ENCODE measurements at places on chromosomes 7 and 10.

DNA sequence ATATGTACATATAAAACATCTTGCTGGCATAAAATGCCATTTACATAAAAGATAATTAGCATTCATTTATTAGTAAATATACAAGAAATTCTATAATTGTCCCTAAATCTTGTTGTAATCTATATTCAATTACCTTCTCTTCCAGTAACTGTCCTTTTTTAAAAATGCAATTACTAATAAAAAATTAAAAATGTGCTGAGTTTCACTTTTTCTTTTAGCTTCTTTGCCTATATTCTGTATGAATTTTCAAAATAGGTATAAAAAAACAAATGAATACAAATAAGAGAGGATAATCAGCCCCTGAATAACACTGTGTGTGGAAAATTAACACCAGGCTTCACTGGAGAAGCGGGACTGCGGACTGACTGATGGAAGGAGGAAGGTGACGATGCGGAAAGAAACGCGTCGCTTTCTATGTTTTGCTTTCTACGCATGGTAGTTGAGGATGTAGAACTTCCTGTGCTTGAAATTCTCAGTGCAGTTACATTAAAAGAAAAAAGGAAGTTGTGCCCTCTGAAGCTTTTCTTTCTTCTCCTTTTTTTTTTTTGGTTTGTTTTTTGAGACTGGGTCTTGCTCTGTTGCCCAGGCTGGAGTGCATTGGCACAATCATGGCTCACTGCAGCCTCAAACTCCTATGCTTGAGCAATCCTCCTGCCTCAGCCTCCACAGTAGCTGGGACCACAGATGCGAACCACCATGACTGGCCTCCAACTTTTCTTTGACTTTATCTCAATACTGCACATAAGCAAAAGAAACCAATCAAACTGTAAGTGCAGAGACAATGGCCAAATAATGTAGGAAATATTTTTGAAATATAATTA, 7.4 kb upstream of the ZMYND11 start:
- DNase-seq, result no peak

DNA sequence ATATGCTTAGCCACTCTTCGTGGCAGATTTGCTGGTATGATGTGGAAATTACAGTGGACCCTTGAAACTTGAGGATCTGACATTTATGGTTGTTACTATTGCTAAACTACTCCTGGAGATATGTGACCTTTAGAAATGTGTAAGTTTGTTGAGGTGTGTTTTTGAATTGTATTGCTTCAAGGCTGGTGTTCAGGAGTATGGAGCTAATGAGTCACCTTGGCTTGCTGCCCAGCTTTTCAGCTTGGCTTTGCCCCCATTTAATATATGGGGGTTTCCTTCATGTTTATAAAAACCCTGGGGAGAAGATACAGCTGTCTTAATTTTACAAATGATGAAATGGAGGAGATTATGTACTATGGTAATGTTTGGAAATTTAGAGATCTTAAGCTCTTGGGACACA, 11.6 kb downstream of the HBP1 start:
- peak; percentile 51 for DNase-seq

GRCh38 chr7:77827999-77828398, 29.4 kb downstream of the PHTF2 start:
- DNase-seq, result no peak

GRCh38 chr7:81120111-81120510, 201.3 kb upstream of the SEMA3C start:
- no peak for DNase-seq

- no peak for DNase-seq
Measured at GRCh38 chr10:72122221-72122620, 33.9 kb upstream of the SPOCK2 start.

DNA sequence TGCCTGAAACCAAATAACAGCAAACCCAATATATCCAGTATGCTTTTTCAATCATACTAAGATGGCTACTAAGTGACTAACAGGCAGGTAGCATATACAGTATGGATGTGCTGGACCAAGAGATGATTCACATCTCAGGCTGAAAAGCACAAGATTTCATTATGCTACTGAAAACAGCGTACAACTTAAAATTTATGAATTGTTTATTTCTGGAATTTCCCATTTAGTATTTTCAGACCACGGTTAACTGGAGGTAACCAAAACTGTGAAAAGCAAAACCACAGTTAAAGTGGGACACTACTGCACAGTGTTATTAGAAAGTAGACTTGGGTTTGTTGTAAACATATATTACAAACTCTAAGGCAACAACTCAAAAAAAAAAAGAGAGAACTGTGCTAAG, 91.5 kb downstream of the KMT2C start:
- DNase-seq, result no peak

GRCh38 chr10:120979435-120980278, 128.5 kb downstream of the WDR11 start:
- no peak for DNase-seq

DNA sequence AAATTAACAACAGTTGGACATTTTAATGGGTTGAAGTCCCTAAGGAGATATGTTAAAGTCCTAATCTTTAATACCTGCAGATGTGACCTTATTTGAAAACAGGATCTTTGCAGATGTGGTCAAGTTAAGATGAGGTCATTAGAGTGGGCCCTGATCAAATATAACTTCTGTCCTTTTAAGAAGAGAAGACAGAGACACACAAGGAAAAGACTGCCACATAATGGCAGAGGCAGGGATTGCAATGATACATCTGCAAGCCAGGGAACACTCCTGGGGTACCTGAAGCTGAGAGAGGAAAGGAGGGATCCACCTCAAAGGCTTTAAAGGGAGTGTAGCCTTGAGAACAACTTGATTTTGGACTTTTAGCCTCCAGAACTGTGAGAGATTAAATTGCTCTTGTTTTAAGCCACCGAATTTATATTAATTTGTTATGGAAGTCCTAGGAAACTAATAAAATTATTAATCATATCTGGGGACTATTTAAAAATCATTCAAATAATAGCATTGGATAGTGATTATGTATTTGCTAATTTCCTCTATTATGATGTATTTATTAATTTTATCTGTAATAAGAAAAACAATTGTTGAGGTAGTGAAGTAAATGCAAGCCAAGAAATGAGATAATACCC, 700.0 kb upstream of the PCDH15 start:
- DNase-seq, result peak; percentile 28

DNA sequence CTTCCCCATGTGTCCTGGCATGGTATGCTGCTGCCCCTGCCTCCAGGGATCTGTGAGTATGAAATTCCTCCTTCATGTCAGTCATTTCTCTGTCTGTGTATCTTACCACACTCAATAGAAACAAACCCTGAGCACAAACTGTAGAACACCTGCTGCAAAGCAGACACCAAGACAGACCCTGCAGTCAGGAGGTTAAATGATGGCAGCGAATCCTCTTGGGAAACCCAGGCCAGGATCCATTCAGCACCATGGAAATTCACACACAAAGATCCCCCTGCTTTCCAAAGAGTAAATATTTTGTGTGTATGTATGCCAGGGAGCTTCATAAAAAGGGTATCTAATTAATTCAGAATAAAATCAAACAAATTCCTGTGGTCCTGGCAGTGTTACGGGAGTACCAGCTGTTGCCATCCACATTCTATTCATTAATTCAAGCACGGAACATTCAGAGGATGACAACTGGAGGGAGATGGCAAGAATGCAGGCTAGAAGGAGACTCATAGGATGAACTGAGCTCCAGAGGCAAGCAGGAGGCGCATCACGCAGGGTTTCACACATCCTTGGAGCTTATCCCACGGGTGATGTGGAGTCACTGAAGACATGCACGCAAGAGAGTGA, 14.8 kb downstream of the ITIH5 start:
- no peak for DNase-seq

GRCh38 chr7:8178353-8178752, 83.6 kb downstream of the ICA1 start:
- no peak for DNase-seq

DNA sequence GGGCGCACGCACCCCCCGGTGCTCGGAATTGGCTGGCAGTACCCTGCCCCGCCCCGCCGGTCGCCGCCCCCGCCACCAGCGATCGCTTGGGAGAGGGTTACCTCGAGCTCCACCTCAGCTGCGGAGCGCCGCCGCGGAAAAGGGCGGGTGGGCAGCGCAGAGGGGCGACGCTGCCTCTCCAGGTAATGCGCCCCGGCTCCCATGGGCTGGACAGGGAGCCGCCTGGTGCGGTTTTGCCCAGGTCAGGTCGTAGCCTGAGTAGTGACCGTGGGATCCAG, 1.3 kb downstream of the PFKFB3 start:
- DNase-seq, result no peak

GRCh38 chr7:36015733-36016132, 137.3 kb upstream of the EEPD1 start:
- DNase-seq, result peak; percentile 15

DNA sequence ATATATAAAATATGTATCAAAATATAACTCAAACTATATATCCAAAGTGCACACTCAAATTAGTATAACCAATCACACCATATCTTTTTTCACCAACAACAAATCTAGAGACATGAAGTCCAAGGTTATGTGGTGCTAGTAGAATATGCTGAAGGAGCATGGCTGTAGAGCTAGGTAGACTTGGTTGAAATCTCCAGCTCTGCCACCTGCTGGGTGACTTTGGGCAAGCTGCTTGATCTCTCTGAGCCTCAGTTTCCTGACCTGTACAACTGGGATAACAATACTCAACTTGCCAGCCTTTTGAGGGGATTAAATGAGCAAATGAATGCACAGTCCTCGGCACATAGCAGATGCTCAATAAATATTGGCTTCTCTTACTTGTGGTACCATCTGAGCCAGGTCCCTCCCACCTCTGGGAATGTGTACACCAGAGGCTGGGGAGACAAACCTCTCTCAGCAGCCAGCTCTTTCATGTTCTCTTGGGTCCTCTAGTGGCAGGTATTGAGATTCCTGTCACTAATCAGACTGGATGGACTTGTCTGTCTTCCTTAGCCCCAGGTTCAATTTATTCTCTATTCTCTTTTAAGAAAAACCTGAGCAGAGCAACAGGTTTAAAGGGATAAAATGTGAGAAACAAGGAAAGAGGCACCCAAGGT, 94.3 kb upstream of the PDE1C start:
- DNase-seq, result peak; percentile 70

DNA sequence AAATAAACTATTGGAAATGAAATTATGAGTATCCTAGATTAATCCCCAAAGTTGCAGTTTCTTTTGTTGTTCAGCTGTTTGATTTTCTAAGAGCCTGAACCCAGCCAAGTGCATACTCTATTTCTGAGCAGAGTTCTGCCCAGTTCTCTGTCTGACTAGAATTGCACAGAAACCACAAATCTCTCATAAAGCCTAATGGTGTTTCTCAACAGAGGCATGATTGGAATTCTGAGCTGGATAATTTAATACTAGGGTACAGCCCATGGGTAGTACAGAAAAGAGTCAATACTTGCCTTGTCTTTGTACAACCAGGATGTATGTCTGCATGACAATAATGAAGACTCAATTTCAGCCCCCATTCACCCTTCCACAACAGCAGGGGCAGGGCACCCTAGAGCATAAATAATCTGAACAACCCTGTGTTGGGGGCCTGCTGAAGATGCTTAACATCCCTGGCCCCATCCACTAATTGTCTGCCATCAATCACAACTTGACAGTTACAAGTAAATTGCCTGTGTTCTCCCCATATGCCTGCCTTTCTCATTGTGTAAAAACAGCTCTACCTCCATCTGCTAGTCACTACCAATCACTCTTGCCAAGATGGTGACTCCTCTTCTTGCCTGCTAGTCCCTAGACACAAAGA, 114.4 kb downstream of the NPSR1 start:
- DNase-seq, result no peak

- DNase-seq, result no peak
Measured at GRCh38 chr7:148049068-148049467, 541.5 kb upstream of the C7orf33 start.

DNA sequence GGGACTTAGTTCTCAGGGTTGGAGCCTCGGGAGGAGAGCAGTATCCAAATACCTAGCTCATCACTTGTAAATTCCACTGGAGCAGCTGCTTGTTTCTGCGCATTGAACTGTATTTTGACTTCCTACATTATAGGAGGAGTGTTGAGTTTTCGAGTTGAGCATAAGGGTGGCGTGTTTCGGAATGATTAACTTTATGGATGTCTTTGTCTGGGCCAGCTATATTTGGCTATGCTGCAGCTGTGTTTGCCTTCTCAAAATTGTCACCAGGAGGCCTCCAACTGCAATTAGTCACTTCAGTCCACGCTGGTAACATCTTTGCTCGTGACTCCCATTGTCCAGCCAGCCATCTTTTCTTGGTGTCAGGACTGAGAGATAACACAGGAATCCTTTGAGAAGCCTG, 9.1 kb downstream of the CELF2 start:
- DNase-seq, result no peak

- DNase-seq, result no peak
Measured at GRCh38 chr7:21967598-21968003, 21.9 kb upstream of the CDCA7L start.

DNA sequence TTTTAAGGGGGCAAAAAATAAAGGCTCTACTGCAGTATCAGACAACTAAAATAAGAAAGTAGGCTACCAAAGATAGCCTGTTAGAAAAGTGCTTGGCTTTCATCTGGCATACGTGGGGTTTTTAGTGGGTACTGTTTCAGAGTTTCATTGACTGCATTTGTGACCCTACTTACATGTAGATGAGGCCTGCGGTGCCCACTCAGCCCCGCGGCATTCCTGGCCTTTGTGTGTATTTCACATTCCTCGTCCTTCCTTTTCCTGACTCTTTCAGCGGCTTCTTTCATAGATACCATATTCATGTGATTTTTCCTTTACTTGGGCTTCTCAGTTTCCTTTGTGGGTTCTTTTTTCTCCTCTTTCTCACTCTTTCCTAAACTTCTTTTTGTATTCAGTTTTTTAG, 50.7 kb downstream of the UBE3C start:
- no peak for DNase-seq

DNA sequence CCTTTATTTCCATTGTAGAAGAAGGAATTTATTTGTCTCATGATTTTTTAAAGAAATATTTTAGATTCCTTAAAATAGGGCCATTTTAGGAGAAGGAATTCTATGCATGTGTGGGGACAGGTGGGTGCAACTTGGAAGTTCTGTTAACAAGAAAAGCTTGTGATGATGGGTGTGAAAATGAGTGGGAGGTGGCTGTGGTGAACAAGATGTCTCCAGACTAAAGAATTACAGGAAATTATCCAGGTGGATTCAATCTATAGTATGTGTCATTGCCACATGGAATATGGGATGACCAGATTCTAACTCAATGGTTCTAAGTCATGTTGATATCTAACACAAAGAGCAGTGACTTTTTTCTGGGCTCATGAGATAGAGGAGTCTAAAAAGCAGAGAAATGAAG, 229.6 kb upstream of the IGFBP3 start:
- no peak for DNase-seq

DNA sequence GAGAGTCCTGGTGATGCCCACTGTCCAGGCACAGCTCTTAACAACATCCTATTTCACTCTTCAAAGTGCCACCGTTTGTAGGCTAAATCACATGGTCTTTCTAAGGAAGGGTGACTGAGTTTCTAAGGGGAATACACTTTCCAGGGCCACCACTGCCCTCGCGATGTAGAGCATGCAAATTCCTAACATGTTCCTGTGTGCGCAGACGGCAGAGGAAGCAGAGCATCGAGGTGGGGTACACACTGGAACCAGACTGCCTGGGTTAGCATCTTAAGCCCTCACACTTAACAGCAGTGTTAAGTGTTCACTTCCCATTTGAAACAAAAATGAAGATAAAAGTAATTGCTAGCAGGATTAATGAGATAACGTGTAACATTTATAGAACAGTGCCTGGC, 3.0 kb downstream of the VOPP1 start:
- no peak for DNase-seq

GRCh38 chr10:16381083-16381482, 55.7 kb upstream of the PTER start:
- peak; percentile 98 for DNase-seq

GRCh38 chr10:31975157-31975765, 46.6 kb upstream of the ARHGAP12 start:
- no peak for DNase-seq

- DNase-seq, result no peak
Measured at GRCh38 chr7:113840954-113841353, 77.9 kb downstream of the PPP1R3A start.

All from RCC 7860 (cell line).